NCI-H748 treated with DMSO at 0.1 percent for 48 hours (cell line): ENCODE measurements at places on chromosomes 3 and 15.

- DNase-seq = no peak
Observed at GRCh38 chr3:183359036-183359435, 69.4 kb downstream of the MCF2L2 start.

DNA sequence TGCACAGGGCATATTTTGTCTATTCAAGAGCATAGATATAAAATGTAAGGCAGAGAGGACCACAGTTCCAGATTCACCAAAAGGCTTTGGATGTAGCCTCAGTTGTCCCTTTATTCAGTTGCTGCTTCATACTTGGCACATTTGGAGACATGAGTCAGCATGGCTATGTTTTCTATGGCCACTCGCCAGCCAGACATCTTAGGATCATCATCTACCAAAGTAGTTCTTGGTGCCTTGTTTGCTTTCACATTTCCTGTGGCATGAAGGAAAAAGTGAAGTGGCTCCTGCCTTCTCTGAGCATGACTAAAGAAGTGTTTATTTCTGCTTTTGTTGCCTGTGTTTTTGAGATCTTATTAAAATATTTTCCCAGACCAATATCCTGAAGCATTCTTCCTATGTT, 7.2 kb downstream of the SUSD5 start:
- no peak for DNase-seq

- DNase-seq = no peak
Observed at GRCh38 chr15:92968926-92969651, 69.0 kb downstream of the CHD2 start.

DNA sequence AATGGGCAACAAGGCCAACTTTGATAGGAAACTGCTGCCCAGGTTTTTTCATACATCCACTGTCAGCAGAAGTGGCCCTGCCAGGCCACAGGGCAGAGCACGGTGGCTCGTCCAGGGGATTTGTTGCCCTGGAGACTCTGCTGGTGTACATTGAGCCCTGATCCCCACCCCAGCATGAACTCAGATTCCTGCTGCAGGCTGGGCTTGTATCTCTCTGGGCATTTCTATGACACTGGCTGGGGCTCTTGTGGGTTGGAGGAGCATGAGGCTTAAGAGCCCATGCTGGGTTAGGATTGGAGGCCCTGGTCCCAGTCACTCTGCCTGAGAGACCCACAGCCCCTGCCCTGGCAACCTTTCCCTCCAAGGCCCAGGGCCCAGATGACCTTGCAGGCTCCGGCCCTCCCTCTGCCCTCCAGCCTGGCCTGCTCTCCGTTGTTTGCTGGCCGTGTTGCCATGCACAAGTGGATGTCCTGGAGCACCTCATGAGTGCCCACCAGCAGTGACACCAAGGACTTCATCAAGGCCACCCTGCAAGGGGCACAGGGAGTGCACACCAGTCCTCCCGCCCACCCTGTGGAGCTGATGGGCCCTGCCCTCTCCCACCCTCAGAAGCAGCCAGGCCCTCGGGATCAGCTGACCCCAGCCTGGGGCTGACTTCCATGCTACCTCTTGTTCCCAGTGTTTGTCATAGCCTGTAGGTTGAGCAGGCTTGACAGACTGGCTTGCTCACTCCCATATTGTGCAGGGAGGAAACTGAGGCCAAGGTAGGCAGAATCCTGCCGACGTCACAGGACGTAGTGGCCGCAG, 58.2 kb downstream of the ZNF445 start:
- no peak for DNase-seq

GRCh38 chr3:77602722-77603121, 562.8 kb downstream of the ROBO2 start:
- DNase-seq = no peak
